BJ (cell line): ENCODE measurements at places on chromosomes 11 and 22.

DNA sequence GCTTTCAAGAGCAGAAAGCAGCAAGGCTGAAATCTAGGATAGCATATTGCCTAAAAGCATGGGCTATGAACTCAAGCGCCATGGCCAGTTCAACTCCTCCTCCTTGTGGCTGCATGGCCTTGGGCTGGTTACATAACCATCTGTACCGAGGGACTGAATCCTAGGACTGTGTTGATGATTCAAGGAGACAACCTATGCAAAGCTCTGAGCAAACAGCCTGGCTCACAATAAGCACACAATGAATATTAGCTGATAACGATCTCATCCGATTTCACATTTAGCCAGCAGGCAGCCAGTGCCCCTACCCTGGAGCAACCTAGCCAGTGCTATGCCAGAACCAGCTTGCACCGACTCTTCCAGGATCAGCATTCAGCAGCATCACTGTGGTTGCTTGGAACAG lies 698.4 kb downstream of the TBC1D22A start:
- DNase-seq = no peak

DNA sequence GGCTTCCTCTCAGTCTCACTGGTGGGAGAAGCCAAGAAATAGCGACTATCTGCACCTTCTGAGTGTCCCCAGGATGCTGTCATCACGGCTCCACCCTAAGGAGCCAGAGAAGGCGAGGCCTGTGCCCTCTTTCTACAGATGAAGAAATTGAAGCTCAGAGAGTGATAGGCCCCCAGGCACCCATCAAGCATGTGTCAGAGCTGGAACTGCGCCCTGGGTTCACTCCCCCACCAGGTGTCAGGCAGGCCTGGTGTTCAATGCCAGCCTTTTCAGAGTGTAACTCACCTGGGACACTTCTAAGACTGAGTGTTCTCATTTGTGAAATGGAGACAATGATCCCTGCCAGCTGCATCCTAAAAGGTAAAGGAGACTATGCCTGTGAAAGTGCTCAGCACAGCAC lies 127.3 kb upstream of the SEZ6L start:
- no peak for DNase-seq

DNA sequence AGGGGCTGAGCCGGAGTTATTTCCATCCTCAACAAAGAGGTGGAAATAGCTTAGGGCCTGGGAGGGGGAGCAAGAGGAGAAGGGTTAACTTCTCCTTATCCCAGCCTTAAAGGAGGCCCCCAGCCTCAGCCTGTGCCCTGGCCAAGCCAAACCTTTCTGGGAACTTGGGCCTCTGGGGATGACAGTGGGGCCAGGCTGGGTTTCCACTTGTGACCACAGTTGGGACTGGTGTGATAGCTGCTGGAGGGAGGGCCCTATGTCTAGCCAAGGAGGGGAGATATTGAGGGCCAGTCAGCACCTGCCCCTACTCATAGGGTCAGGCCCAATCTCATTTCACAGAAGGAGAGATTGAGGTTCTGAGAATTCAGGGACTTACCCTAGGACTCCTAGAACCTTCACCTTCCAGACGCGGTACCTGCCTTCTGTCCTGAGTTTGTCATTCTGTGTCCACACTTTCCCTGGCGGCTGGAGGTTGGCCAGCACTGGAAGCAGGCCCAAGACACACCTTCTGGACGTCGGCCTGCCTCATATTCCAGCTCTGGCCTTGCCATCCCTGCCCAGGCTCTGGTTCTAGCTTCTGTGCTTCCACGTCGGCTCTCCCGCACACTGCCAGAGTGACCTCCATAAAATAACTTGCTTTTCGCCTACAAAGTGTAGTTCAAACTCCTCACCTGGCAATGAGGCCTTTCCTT lies 3.1 kb downstream of the RELT start:
- DNase-seq = no peak

DNA sequence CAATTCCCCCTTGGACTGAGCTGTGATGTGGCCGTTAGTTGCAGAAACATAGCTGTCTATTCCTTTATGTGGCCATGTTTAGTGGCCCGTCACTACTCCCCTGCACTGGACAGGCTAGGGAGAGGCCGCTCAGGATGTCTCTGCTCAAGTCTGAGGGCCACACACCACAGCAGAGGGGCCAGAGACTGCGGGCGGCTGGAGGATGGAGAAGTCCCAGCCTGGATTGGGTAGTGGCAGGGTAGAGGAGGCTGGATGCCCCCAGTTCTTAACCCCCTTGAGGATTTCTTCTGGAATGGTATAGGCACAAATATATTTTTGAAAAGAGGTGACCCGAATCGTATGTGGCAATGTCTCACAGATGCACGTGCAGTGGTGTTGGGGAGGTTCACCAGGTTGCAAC lies 116.4 kb upstream of the B3GAT1 start:
- DNase-seq = no peak

- no peak for DNase-seq
Measured at GRCh38 chr11:35292279-35292678, 127.1 kb downstream of the SLC1A2 start.

DNA sequence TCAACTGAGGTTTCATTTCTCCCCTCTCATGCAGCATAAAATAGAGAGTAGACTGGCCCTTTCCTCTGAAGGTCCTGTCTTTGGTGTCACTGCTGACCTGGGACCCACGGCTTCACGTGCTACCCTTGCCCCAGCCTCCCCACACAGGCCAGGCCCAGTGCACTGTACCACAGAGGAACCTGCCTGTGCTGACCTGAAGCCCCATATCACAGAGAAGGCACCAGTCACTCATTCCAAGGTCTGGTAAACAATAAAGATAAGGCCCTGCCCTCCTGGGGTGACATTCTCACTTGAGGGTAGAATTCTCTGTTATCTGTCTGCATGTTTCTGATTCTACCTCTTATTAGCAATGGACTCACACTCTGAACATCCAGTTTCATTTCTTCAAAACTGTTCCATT lies 51.3 kb downstream of the RPL27A start:
- DNase-seq = no peak

DNA sequence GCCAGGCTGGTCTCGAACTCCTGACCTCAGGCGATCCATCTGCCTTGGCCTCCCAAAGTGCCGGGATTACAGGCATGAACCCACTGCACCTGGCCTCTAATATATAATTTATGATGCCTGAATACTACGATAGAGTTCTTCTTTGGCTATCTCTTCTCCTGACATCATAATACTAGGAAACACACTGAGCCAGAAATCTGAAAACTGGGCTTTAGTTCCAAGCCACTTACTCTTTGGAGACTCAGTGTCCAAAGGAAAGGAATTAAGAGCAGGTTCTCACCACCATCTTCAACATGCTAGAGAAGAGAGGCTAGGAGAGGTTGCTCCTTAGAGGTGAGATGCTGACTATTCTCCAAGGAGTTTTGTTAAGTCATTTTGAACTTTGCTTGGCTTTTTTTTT lies 52.4 kb downstream of the UBASH3B start:
- DNase-seq = no peak

GRCh38 chr11:101915791-101916291 lies 481 bp downstream of the ANGPTL5 start:
- DNase-seq = no peak

DNA sequence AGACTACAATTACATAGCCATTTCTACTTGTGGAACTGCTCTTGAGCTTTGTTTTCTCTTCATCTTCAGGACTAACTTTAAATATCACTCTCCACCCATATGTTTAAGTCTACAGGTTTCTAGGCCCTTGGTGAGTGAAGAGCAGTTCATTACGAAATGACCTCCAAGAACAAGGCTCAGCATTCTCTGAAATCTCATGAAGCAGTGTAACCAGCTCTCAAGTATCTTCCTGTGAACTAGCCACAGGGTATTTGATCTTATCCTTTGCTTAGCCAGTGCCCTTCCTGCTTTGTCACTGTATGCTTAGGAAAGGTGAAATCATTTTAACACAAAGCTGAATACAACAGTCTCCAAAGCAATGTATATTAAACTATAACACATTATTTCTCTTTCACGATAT lies 20.4 kb upstream of the LYVE1 start:
- no peak for DNase-seq

DNA sequence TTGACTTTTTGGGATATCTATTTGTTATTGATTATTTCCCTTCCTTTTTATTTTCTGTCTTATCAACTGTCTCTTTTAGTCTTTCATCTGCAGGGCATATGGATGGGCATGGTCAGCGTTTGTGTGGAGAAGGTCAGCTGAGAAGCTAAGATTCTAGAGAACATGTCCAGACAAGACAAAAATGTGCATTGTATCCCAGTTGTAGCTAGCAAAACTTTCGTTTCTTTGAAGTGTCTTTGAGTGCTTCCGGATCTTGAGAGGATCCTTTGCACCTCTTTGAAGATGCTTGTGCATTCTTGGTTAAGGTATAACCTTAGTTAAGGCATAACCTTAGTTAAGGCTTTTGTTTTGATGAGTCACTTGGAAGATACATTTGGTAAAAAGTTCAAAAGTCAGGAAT lies 329.9 kb upstream of the LRRC4C start:
- DNase-seq = no peak

DNA sequence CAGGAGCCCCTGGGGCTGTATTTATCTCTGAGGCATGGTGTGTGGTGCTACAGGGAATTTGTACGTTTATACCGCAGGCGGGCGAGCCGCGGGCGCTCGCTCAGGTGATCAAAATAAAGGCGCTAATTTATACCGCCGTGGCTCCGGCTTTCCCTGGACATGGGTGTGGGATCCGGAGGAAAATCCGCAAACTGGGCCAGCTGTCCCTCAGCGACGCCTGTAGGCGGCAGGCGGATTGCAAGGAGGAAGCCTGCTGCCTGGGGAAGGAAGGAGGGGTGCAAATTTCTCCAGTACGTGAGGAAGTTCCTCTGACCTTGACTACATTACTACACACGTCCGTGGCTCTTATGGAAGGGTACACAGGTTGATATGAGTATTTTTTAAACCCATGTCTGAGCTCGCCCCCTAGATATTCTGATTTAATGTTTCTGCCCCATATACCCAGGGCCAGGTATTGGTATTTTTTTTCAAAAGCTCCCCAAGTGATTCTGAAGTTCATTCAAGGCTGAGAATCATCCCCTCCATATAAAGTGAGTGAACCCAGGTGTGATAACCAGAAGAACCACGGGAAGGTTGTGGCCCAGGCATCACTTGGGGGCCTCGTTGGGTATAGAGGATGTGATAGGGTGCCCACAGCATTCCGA lies 2.8 kb downstream of the MYOD1 start:
- no peak for DNase-seq

GRCh38 chr11:94586978-94587377 lies 19.8 kb downstream of the PIWIL4 start:
- DNase-seq = no peak

GRCh38 chr22:47787501-47788227 lies 1025.2 kb downstream of the TBC1D22A start:
- no peak for DNase-seq

- DNase-seq = peak; percentile 29
Measured at GRCh38 chr11:393219-394033, 583 bp upstream of the PKP3 start.

DNA sequence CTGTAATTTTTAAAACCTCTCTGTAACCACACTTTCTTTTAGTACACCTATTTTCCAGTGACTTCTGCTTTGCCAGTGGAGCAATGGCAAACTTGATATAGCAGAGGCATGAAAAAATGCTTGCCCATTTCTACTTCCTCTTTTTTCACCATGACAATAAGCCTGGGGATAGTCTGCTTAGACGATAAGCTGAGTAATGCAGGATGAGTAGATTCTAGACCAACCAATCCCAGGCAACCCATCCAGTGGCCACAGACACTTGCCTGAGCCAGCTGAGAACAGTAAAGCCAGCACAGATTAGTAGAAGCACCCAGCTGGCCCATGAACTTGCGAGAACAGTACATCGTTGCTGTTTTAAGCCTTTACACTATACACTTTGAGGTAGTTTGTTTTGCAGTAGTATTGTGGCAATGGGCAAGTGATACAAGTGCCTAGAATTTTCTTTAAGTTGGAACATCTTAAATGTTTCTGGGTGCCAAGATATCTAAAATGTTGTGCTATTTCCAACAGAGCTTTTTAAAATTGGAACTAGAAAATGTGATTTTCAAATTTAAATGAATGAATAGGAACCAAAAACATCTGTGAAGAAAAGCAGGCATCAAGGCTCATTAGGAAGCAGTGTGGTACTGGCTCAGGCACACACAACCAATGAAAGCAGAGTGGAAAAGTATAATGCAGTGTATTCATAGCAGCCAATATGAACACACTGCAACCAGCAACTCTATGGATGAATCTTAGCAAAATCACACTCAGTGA lies 37.7 kb downstream of the DDI1 start:
- DNase-seq = no peak

DNA sequence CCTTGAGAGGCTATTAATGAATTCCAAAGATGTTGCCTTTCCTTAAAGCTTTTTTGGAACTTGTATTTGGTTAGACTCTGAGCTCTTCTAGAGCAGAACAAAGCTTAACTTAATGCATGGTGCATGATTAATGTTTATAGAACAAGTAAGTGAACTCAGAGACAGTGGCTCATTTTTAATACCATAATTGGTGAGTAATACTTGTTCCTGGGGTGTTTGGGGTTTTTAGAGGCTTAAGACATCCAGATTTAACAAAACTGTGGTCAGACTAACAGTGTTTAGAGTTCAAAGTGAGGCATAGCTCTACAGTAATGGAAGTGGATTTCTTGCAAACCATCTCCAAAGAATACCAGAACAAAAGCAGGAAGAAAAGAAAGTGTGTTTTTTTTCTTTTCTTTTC lies 73.7 kb upstream of the CTSC start:
- peak; percentile 38 for DNase-seq

- DNase-seq = no peak
Measured at GRCh38 chr11:61560751-61561150, 20.1 kb downstream of the SYT7 start.

- no peak for DNase-seq
Measured at GRCh38 chr11:43918662-43919061, 23.8 kb upstream of the C11orf96 start.

DNA sequence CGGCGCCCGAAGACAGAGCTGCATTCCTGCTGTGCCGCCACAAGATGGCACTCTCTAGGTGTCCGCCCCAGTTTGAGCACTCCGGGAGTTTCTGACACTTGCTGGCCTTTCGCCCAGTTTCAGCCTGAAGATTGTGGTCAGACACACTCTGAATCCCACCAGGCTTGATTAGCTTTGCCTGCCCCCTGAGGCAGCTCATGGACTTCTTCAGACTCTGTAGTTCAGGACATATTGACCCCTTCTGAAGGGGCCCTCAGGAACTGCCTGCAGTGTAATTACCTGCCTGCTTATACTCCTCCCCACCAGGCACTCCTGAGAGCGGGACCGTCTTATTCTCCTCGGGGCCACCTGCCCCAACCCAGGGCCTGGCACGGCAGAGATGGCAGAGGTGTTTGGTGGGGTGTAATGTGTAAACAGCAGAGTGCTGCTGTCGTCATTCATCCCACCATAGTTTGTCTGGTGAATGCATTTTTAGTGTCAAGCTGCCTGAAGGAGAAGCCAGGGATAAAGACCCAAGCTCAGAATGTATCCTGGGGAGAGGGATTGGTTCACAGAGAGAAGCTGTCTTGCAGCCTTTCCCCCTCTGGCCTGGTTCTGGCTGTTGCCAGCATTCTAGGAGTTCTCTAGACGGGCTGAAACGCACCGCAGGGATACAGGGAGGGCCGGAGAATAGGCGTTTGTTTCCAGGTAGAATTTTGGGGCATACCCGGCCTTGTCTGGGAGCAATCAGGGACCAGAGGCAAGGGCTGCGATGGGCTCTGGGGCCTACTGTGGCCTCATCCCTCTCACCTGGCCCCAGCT lies 46.4 kb downstream of the EIF3F start:
- DNase-seq = no peak

GRCh38 chr11:10205928-10206327 lies 88.1 kb downstream of the SBF2 start:
- DNase-seq = no peak

- no peak for DNase-seq
Measured at GRCh38 chr11:134407321-134407828, 4.7 kb downstream of the B3GAT1 start.
